ENCODE measurements at places on chromosomes 2 and 18.
A peak's percentile ranks its signal among the peaks of the same experiment; 100 is the strongest.

DNA sequence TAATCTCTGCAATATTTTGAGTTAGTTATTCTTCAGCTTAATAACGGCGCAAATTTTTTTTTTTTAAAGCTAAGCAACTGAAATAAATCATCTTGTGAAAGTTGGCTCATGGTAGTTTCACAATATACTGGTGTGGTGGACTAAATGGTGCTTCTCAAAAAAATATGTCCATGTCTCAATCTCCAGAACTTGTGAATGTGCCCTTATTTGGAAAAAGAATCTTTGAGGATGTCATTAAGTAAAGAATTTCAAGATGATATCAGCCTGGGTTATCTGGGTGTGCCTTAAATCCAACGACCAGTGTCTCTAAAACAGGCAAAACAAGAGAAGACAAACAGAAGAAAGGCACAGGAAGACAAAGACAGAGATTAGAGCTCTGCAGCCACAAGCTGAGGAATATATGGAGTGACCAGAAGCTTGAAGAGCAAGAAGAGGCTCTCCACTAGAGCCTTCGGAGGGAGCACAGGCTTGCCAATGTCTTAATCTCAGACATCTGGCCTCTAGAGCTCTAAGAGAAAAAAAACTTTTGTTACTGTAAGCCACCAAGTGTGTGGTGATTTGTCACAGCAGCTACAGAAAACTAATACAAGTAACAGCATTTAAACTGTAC lies 71.4 kb downstream of the HNMT start:
- peak; percentile 96 for DNase-seq

- peak; percentile 58 for DNase-seq
These were observed 30.1 kb downstream of the IGFBP5 start for GRCh38 chr2:216665242-216665641.

- peak; percentile 27 for DNase-seq
These were observed 84.1 kb downstream of the CTIF start for GRCh38 chr18:48622911-48623431.

- peak; percentile 60 for DNase-seq
These were observed 36.6 kb upstream of the TANK start for GRCh38 chr2:161123531-161124030.

DNA sequence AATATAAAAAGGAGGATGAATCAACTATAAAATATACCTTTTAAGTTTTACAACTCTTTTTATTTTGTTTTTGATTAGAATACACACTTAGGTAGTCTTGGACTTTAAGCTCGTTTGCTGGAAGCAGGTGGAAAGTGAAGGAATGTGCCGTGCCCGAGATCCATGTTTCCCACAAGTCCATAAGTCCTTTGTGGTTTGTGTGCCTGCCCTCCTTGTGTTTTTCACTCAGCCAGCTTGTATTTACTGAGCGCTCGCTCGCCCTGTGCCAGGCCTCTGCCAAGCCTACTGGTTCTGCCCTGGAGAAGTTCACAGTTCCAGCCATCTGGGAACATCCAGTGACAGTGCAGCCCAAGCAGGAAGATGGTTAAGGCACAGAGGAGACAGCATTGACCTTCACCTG lies 142.6 kb downstream of the MGAT5 start:
- no peak for DNase-seq

DNA sequence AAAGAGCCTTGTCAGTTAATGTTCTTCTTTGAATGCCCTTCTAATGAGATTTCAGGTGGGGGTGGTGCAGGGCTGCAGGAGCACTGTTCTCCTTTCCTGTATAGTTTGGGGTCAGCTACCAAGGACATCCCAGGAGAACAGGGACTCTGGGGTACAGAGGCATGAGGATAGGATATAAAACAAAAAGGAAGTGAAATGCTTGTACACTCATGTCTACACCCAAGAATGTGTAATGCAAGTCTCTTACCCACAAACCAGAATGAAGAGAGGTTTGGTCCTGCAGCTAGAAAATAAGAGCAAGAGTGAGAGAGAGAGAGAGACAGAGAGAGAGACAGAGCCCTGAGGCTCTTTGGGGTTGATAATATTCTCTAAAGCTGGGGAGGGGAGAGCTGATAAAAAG lies 151.8 kb upstream of the KCTD1 start:
- DNase-seq = no peak

DNA sequence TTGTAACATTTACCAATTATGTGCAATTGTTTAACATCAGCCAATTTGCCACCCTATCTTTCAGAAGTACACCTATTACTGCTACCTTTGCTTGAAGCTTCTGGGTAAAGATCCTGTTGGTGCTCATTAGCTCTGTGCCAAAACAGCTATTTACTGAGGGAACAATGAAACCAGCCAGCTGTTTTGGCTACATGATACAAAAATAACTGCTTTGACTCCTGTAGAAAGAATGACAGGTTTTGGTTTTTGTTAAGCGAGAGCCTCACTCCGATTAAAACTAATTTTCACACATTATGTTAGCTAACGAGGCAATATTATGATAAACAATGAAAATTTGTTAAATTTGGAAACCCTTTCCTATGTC lies 907.0 kb downstream of the EPHA4 start:
- no peak for DNase-seq

DNA sequence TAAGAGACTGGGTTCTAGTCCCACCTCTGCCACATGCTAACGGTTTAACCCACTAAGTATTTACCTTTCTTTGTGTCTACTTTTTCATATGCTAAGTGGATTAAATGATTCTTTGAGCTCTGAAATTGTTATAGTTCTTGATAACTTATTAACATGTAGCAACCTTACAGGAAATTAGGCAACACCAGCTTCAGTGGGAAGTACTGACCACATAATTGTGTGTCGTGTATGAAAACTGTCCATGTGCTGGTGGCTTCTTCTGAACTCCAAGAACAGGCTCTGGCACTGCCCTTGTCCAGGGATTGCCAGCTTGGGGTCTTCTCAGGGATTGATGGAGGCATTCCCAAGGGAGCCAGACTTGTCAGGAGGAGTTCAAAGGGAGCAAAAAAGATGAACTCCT lies 427.7 kb downstream of the TGIF1 start:
- DNase-seq = peak; percentile 72

DNA sequence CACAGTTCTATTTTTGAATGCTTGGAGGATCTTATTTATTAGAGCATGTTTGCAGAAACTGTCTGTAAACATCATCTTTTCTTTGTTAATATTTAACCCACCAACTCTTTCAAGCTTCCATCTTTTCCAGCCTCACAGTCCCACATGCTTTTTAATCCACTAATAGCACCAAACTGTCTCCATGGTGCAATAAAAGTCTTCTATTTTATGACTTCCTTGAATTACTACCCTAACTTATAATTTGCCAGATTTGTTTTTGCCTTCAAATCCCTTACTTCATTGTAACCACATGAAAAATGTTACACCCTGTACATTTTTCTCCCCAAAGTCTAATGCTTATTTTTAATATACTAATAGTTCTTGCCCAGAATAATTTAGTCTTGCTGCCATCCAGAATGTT lies 792.6 kb downstream of the PLCL1 start:
- DNase-seq = no peak

DNA sequence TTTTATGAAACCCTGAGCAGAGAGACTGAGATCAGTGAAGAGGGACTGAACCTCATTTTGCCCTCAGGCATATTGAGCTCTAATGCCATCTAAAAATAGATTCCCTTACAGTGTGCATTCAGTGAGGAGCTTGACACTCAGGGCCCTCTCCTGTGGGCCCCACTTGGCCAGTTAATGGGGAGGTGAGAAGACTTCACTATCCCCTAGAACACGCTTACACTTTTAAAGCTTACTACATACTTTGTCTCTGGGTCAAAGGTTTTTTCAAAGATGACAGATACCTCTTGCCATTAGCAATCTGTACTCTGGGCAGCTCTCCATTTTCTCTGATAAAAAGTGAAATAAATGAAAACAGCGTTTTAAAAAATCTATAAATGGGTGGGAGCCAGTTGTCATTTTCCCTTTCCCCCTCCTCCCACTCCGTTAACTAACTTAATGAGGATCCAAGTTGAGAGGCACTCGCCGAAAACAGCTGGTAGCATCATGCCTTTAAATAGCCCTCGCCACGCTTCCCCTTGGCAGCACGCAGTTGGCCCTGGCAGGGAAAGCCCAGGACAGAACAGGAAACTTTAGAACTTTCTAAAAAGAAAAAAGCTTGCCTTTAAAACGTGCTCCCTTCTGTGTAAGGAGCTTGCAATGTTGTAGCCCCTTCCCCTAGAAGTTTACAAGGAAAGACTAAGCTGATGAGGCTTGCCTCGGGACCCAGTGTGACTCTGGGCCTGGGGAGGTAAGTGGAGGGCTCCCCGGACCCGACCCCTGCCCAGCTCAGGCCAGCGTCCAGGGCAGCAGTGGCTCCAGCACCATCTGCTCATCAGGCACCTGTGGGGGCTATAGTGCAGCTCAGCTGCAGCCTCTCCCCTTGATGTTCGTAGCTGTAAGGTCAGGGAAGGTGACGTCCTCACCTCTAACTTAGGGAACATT lies 58.8 kb upstream of the FOSL2 start:
- DNase-seq = no peak

GRCh38 chr2:4840791-4841190 lies 851.4 kb upstream of the SOX11 start:
- no peak for DNase-seq

DNA sequence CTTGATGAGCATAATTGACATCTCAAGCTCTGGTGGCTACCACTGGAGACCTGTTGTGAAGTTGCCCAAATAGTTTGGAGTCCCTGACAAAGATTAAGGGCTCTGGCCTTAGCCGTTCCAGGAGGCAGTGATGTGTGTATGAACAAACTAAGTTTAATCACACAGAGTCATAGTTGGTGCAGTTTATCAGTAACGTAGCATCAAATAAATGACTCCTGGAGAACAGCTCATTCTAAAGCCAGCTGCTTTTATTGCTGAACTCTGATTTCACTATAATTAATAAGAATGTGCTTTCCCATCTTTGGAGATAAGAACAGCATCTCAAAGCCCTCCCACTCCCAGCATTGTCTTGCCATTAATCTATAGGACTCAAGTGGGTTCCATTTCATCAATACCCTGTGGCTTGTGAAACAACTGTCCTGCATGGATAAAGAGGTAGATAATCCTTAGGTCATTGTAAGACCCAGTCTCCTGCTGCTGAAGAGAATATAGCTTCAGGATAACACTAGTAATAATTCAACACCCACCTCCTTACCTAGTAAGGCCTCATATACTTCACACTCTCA lies 211.4 kb upstream of the THUMPD2 start:
- DNase-seq = peak; percentile 69

DNA sequence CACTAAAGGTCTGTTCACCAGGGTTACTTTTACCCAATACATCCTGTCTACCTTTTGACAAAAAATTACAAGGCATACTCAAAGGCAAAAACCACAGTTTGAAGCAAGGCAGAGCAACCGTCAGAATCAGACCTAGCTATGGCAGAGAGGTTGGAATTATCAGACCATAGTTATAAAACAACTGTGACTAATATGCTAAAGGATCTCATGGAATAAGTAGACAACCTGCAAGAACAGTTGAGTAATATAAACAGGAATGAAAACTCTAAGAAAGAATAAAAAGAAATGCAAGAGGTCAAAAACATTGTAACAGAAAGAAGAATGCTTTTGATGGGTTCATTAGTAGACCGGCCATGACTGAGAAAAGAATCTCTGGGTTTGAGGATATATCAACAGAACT lies 318.8 kb upstream of the KCNH7 start:
- DNase-seq = peak; percentile 83

DNA sequence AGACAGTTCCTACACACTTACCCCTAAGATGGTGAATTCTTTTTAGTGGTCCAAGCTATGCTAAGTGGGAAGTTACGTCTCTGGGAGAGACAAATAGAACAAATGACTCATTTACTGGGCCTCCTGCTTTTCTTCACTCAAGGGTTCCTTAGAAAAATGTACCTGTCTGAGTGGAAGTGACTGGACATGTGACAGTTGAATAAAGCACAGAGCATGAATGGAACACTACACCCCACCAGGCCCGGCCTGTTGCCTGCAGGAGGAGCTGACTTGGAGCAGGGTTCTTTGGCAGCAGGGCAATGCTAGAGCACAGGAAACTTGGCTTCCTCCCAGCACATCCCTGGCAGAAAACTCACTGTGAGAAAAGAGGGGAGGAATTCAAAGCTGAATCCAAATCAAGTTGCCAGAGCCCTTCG lies 451.0 kb upstream of the SETBP1 start:
- DNase-seq = peak; percentile 36

DNA sequence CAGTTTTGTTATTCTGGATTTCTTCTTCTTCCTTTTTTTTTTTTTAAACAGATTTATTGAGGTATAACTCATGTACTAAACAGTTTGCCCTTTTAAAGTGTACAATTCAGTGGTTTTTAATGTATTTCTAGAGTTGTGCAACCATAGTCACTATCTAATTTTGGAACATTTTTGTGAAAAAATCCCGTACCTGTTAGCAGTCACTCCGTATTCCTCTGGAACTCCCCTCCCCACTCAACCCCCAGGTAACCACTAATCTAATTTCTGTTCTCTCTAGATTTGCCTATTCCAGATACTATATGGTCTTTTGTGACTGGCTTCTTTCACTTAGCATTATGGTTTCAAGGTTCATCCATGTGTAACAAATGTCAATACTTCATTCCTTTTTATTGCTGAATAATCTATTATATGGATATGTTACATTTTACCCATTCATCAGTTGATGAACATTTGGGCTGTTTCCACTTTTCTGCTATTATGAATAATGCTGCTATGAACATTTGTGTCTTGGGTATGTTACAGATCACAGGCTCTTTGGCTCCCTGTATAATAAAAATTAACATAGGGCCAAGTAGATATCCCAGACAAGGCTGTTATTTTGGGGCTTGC lies 21.9 kb downstream of the EHBP1 start:
- DNase-seq = no peak

DNA sequence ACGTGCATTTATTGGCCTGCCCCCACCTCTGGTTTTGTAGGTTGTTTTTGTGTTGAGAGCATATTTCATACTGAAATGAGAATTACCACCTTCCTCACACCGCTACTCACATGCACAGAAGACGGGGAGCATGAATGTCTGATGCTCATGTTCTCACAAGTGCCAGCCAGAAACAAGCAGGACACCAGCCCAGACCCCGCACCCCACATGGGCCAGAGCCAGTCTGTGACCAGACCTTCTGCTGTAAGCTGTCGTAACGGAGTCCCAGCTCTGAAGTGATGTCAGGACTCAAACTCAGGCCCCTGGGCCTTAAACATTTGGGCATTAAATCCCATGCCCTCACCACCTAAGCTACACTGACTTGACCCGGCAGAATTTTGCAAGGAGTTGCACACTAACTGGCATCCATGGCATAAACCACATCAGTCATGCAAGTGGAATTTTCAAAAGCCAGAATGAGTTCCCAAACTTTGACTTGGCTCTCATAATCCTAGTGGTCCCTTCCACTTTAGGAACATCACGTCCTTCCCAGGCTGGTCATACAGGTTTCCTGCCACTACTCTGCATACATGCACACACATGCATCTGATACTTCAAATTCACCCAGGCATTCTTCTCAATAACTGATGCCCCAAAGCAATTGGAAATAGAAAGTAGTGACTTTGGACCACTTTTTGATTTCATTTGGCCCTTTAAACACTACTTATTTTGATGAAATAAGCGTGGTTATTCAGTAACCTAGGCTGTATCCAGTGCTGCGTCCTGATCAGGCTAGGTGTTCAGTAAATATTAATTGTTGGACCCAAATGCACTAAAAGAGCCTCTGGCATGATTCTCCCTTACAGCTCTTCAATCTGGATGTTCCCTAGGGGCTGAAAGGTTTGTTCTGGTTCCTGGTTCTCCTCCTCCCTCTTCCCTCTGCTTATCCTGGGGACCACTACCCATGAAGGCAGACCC lies 223.1 kb upstream of the ID2 start:
- no peak for DNase-seq
